ENCODE measurements at places on chromosomes 3 and 15. TPM values are rescaled to one million over a fixed set of nuclear protein-coding genes. Genes with fewer than 3 reads are reported as not detected.

Gene MASP1
- total RNA-seq: 5.2 TPM

Gene SERPINI2
- total RNA-seq: not detected

Gene FBXW12
- not detected for total RNA-seq

Gene OR5K2
- total RNA-seq: not detected

Gene GOLGA8T
- total RNA-seq: not detected

Gene TMEM212
- total RNA-seq: not detected

Gene SATB1
- 8.7 TPM for total RNA-seq

Gene LRRC31
- total RNA-seq: not detected

Gene PLCH1
- 0.33 TPM for total RNA-seq

Gene DPPA2
- not detected for total RNA-seq

Gene BFSP2
- not detected for total RNA-seq

Gene CCDC13
- not detected for total RNA-seq

Gene SEMA5B
- total RNA-seq: not detected

Gene ANKRD63
- total RNA-seq: not detected

Gene SCAMP5
- total RNA-seq: 10.8 TPM

Gene PLSCR5
- not detected for total RNA-seq

Gene ROPN1
- total RNA-seq: not detected

Gene TP63
- total RNA-seq: not detected

Gene RBP2
- total RNA-seq: not detected

Gene NRROS
- total RNA-seq: 12.7 TPM

Gene A4GNT
- not detected for total RNA-seq

Gene OR5K3
- not detected for total RNA-seq

Gene MGLL
- 67.6 TPM for total RNA-seq

Gene IL5RA
- total RNA-seq: not detected

Gene MTMR10
- total RNA-seq: 72.2 TPM

Gene SLC9C1
- 0.33 TPM for total RNA-seq

Gene C3orf18
- total RNA-seq: 1.3 TPM

Gene B3GALNT1
- 10.1 TPM for total RNA-seq

Gene RASL12
- not detected for total RNA-seq

Gene CLRN1
- total RNA-seq: not detected

Gene SQOR
- 60.1 TPM for total RNA-seq

Gene RLBP1
- total RNA-seq: not detected

Gene RTP4
- 2.0 TPM for total RNA-seq

Gene DOCK3
- total RNA-seq: 0.19 TPM

Gene GPR176
- total RNA-seq: 56.6 TPM

Gene CGNL1
- 20.2 TPM for total RNA-seq

Gene NOX5
- total RNA-seq: 0.33 TPM

Gene CORO2B
- 4.2 TPM for total RNA-seq

Gene HES1
- 64.3 TPM for total RNA-seq

Gene UBA7
- 18.6 TPM for total RNA-seq

Gene ALDH1L1
- total RNA-seq: not detected

Gene LRRC2
- total RNA-seq: 0.10 TPM

Gene CCDC32
- total RNA-seq: 24.2 TPM

Gene PRSS50
- not detected for total RNA-seq

Gene EEFSEC
- 7.8 TPM for total RNA-seq

Gene CCNDBP1
- total RNA-seq: 71.9 TPM

Gene TRMT10C
- 34.1 TPM for total RNA-seq

Gene GUCA1C
- not detected for total RNA-seq

Gene KBTBD13
- total RNA-seq: not detected

Gene CASR
- under 0.01 TPM for total RNA-seq

Gene HDAC11
- total RNA-seq: 7.8 TPM

Gene CFAP91
- total RNA-seq: 0.33 TPM

Gene COLQ
- total RNA-seq: 0.29 TPM

Gene CLCN2
- total RNA-seq: 4.4 TPM

Gene DGKG
- 0.29 TPM for total RNA-seq

Gene LMAN1L
- not detected for total RNA-seq

All from vein endothelial cell (primary cell).